Calu3 (cell line): ENCODE measurements at places on chromosomes 13 and 19.

- no peak overlapping the region for H3K27ac ChIP-seq
- H3K36me3 ChIP-seq, result no peaks in the 10 kb centered on the region
- H3K4me1 ChIP-seq, result no peaks in the 10 kb centered on the region
- no peak for DNase-seq
Measured at GRCh38 chr13:81596224-81596753, 1255.4 kb upstream of the SPRY2 start.

DNA sequence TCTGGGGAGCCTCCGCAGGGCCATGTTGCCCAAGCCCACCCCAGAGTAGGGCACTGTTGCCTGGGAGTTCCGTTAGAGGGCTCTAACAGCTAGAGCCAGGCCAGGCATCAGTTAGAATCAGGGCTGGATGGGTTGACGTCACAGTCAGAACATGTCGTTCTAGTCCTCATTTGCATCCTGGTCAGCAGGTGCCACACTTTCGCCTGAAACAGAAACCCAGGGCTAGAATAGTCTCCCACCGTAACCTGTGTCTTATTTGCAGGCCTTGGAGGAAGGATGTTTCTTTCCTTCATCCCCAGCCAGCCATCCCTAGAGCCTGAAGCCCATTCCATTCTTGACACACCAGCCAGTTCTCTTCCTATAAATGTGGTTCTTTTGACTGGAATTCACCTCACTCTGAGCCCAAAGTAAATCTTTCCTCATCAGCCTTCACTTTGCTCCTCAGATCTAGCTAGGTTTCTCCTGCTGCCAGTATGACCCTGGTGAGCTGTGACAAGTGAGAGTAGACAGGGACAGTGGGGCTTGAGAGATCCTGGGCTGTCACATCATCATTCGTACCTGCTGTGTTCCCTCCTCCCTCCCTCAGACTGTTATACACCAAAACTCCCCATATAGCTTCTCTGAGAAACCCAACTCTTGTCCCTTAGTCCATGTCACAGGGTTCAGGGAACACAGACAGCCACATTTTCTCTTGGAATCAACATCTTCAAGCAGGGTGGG is 12.2 kb upstream of the CCDC97 start:
- no peaks in the 10 kb centered on the region for H3K27me3 ChIP-seq
- DNase-seq, result no peak
- no peak overlapping the region for H3K4me3 ChIP-seq
- peaks cover 12% of the 10 kb centered on the region for H3K4me1 ChIP-seq
- peaks cover 93% of the 10 kb centered on the region for H3K36me3 ChIP-seq

GRCh38 chr19:35120898-35121297 is 5.3 kb downstream of the FXYD3 start:
- peak overlapping the region; percentile 31 for H3K27ac ChIP-seq
- H3K36me3 ChIP-seq, result peaks cover 54% of the 10 kb centered on the region
- no peak overlapping the region for H3K4me3 ChIP-seq
- H3K27me3 ChIP-seq, result no peaks in the 10 kb centered on the region
- H3K4me1 ChIP-seq, result peaks cover 79% of the 10 kb centered on the region

- peaks cover 55% of the 10 kb centered on the region for H3K36me3 ChIP-seq
- H3K4me3 ChIP-seq, result peak overlapping the region; percentile 73
- no peaks in the 10 kb centered on the region for H3K27me3 ChIP-seq
- peaks cover 23% of the 10 kb centered on the region for H3K4me1 ChIP-seq
Measured at GRCh38 chr13:110560601-110561343, 750 bp downstream of the RAB20 start.

GRCh38 chr19:45523642-45524256 is 16.5 kb downstream of the VASP start:
- no peak overlapping the region for H3K4me3 ChIP-seq
- peak overlapping the region; percentile 41 for H3K27ac ChIP-seq
- peaks cover 98% of the 10 kb centered on the region for H3K36me3 ChIP-seq
- H3K4me1 ChIP-seq, result peaks cover 36% of the 10 kb centered on the region

GRCh38 chr13:43596006-43596405 is 190.8 kb downstream of the ENOX1 start:
- no peaks in the 10 kb centered on the region for H3K36me3 ChIP-seq
- no peak overlapping the region for H3K4me3 ChIP-seq
- H3K4me1 ChIP-seq, result peaks cover 13% of the 10 kb centered on the region
- DNase-seq, result no peak
- no peak overlapping the region for H3K27ac ChIP-seq

- no peak overlapping the region for H3K27ac ChIP-seq
- DNase-seq, result no peak
- no peaks in the 10 kb centered on the region for H3K36me3 ChIP-seq
- peaks cover 10% of the 10 kb centered on the region for H3K4me1 ChIP-seq
- H3K4me3 ChIP-seq, result no peak overlapping the region
- H3K27me3 ChIP-seq, result no peaks in the 10 kb centered on the region
Measured at GRCh38 chr13:47166336-47166735, 269.5 kb upstream of the HTR2A start.

DNA sequence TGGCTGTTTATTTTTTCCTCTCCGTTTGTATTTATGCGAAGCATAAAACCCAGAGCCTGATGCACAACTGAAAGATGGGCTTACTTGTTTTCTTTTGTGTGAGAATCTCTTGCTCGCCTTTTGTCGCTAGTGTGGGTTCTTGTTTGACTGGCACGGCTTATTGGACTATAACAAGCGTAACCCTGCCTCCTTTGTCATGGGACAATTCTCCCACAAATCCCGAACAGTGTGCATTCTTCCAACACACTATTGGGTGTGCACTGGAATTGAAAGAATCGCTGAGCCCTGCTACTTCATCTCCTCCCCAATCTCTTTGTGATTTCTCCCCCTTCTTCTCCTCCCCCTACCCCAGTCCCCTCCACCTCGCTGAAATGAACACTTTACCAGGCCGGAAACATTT is 110.8 kb downstream of the ZIC5 start:
- H3K27me3 ChIP-seq, result no peaks in the 10 kb centered on the region
- no peak for DNase-seq
- no peaks in the 10 kb centered on the region for H3K4me1 ChIP-seq
- H3K36me3 ChIP-seq, result no peaks in the 10 kb centered on the region
- no peak overlapping the region for H3K4me3 ChIP-seq

GRCh38 chr19:4267901-4268815 is 10.9 kb upstream of the SHD start:
- no peak overlapping the region for H3K4me3 ChIP-seq
- no peak overlapping the region for H3K27ac ChIP-seq
- DNase-seq, result no peak
- H3K4me1 ChIP-seq, result no peaks in the 10 kb centered on the region

GRCh38 chr13:79522583-79522982 is 41.6 kb downstream of the NDFIP2 start:
- H3K36me3 ChIP-seq, result no peaks in the 10 kb centered on the region
- H3K4me3 ChIP-seq, result no peak overlapping the region
- H3K4me1 ChIP-seq, result no peaks in the 10 kb centered on the region
- no peak overlapping the region for H3K27ac ChIP-seq
- no peaks in the 10 kb centered on the region for H3K27me3 ChIP-seq

- H3K4me3 ChIP-seq, result no peak overlapping the region
- no peaks in the 10 kb centered on the region for H3K36me3 ChIP-seq
- H3K27ac ChIP-seq, result no peak overlapping the region
Measured at GRCh38 chr13:108895220-108895704, 265.9 kb downstream of the MYO16 start.

- no peak for DNase-seq
- no peak overlapping the region for H3K4me3 ChIP-seq
- H3K27me3 ChIP-seq, result no peaks in the 10 kb centered on the region
- no peaks in the 10 kb centered on the region for H3K4me1 ChIP-seq
- H3K36me3 ChIP-seq, result no peaks in the 10 kb centered on the region
- H3K27ac ChIP-seq, result no peak overlapping the region
Measured at GRCh38 chr13:86681223-86681622, 882.0 kb upstream of the SLITRK6 start.

- no peak overlapping the region for H3K4me3 ChIP-seq
- H3K27me3 ChIP-seq, result no peaks in the 10 kb centered on the region
- H3K4me1 ChIP-seq, result no peaks in the 10 kb centered on the region
- peaks cover 57% of the 10 kb centered on the region for H3K36me3 ChIP-seq
- DNase-seq, result no peak
Measured at GRCh38 chr19:38111898-38112297, 112.1 kb downstream of the DPF1 start.

DNA sequence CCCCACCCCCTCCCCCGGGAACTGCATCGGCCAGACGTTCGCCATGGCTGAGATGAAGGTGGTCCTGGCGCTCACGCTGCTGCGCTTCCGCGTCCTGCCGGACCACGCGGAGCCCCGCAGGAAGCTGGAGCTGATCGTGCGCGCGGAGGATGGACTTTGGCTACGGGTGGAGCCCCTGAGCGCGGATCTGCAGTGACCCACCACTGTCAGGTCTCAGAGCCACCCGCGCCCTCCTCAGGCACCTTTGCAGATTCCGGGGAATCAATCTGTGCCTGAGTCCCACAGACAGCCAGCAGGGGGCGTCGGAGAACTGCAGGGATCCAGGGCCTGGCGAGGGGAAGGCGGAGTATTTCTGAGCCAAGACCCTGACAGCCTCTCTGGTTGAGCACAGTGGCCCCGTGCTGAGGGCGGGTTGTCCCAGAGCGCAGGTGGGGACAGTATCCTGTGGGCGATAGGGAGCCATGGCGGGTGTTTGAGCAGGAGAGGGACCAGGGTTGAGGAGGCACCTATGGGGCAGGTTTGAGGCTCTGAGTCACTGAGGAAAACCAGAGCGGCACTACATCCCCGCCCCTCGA is 30.4 kb upstream of the CYP4F8 start:
- peaks cover 5% of the 10 kb centered on the region for H3K36me3 ChIP-seq
- peak; percentile 84 for DNase-seq
- no peaks in the 10 kb centered on the region for H3K4me1 ChIP-seq
- peaks cover 34% of the 10 kb centered on the region for H3K27me3 ChIP-seq

DNA sequence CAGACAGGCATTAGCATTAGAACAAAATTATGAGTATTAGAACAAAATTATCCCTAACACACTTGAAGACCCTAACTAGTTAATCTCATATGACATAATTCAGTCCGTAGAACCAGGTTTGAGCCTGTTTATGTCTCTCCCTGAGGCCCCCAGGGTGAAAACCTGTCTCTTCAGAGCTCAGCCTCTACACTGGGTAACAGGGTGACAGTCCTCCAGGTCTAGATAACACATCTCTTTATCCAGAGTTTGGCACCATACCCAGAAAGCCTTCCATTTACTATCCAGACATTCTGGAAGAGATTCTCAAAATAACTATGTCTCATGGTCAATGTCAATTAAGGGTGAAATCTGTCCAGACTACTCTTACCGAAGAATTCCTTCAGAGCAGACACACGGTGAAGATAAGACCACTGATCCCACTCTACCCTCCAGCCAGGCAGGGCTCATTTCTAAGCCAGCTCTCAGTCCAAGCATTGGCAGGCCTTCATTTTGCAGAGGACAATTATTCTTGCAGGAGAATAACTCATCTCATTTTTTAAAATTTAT is 1195.3 kb downstream of the EFNB2 start:
- no peaks in the 10 kb centered on the region for H3K36me3 ChIP-seq
- DNase-seq, result no peak
- H3K4me1 ChIP-seq, result no peaks in the 10 kb centered on the region
- H3K27me3 ChIP-seq, result no peaks in the 10 kb centered on the region
- no peak overlapping the region for H3K27ac ChIP-seq

DNA sequence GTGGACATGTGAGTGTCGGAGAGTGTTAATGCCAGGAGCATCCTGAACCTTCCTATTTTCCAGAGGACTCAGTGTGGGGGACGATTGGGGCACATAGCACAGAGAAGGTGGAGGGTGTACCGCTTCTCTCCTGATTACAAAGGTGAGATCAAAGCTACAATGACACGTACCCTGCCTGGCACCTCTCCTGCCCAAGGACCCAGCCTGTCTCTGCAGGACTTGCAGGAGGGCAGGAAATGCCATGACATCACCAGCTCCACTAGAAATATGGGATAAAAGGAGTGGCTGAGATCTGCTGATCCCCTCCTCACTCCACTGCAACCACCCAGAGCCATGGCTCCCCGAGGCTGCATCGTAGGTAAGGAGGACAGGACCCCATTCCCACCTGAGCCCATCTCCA is at the start of gene IGFL1:
IGFL1 (plus strand) TSS at position 301 of the 400 bp plus-strand sequence; CDS start at position 334, 33 bp downstream.
- H3K36me3 ChIP-seq, result no peaks in the 10 kb centered on the region
- no peak for DNase-seq
- H3K27ac ChIP-seq, result no peak within 1 kb of the TSS
- peaks cover 27% of the 10 kb centered on the region for H3K4me1 ChIP-seq

GRCh38 chr19:46118136-46118535 is 6.4 kb downstream of the IGFL3 start:
- H3K4me1 ChIP-seq, result no peaks in the 10 kb centered on the region
- DNase-seq, result no peak
- peaks cover 79% of the 10 kb centered on the region for H3K27me3 ChIP-seq
- no peak overlapping the region for H3K27ac ChIP-seq
- no peak overlapping the region for H3K4me3 ChIP-seq

DNA sequence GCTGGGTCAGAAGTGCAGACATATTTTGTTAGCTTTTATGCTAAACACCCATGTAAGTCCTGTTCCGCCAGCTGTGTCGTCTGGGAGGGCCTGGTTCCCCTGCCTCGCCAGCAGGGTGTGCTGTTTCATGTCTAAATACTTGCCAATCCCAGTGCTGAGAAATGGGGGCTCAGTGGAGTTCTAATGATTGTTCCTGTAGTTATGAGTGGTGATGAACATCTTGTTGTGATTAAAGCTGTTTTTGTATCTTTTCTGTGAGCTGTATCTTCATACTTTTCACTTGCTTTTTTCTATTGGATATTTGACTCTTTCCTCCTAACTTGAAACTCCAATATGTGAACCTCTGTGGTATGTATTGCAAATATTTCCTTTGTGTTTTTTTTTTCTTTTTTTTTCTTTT is 32.7 kb downstream of the KDM4B start:
- H3K27me3 ChIP-seq, result no peaks in the 10 kb centered on the region
- no peak overlapping the region for H3K4me3 ChIP-seq
- peaks cover 9% of the 10 kb centered on the region for H3K4me1 ChIP-seq
- no peak overlapping the region for H3K27ac ChIP-seq

DNA sequence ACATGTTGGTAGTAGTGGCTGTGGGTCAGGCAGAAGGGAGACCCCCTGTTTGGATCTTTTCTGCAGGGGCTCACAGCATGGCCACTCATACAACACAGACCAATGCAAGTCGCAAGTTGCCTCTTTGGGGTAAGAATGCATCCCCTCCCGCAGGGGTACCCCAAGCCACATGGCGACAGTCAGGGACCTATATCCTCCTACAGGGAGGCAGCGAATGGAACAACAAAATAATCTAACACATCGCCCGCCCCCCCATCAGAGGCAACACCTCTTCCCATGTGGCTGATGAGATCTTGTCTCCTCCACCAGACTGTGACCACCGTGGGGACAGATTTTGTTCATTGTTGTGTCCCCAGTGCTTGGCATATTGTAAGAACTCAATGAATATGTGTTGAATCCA is 40.7 kb upstream of the PNMA8B start:
- peaks cover 66% of the 10 kb centered on the region for H3K27me3 ChIP-seq
- H3K27ac ChIP-seq, result no peak overlapping the region
- DNase-seq, result no peak
- H3K4me1 ChIP-seq, result no peaks in the 10 kb centered on the region
- no peak overlapping the region for H3K4me3 ChIP-seq

- H3K4me1 ChIP-seq, result no peaks in the 10 kb centered on the region
- H3K4me3 ChIP-seq, result no peak overlapping the region
- no peaks in the 10 kb centered on the region for H3K36me3 ChIP-seq
- H3K27ac ChIP-seq, result no peak overlapping the region
Measured at GRCh38 chr13:27834095-27834494, 41.8 kb downstream of the GSX1 start.
